ENCODE measurements at places on chromosomes 3 and 15.

DNA sequence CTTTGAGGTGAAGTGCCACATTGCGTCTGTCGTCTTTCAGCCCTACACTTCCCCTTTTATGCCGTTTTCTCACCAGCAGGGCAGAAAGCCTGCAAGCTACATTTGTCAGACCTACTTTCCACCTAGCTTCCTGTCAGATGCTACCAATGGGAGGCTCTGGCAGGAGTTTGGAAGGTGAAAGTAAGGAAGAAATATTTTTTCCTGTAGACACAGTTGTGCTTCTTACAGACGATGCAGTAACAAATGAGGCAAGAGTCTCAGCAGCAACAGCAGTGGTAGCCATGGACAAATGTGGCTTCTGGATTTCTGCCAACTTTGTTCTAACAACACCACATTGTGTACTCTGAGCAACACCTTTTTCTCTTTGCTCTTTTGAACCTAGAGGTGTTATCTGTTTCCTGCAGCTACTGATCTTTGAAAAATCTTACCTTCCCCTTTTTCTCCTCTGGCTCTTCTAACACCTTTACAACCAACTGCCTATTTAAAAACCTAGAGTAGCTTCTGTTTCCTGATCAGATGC is 70.6 kb upstream of the STT3B start:
- peak; percentile 8 for DNase-seq

DNA sequence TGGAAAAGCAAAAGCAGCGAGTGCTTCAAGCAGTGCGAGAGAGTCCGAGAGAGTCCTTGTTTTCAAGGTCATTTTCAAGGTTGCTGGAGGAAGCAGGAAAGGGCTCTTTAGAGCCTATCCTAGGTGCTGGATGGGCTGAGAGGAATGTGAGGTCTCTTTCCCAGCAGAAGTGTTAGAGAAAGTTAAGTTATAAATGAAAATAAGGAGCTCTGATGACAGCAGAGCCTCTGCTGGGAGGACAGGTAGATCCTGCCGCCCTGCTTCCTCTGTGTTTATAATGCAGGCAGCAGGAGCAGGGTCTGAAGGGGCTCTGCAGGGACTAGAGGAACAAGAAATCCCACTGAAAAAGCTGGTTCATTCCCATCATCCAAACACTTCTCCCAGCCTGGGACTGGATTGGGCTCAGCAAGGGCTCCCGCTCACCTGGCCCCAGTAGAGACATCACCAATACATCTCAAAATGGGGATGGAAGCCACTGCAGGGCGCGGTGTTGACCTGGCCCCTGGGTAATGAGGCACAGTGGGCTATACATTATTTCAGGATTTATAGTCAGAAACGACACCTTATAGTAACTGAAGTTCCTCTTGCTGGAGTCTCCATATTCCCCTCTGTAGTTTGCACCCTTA is 41.5 kb upstream of the RAB6B start:
- DNase-seq, result no peak

- no peak for DNase-seq
Measured at GRCh38 chr15:25331404-25331803, 107.4 kb downstream of the UBE3A start.

DNA sequence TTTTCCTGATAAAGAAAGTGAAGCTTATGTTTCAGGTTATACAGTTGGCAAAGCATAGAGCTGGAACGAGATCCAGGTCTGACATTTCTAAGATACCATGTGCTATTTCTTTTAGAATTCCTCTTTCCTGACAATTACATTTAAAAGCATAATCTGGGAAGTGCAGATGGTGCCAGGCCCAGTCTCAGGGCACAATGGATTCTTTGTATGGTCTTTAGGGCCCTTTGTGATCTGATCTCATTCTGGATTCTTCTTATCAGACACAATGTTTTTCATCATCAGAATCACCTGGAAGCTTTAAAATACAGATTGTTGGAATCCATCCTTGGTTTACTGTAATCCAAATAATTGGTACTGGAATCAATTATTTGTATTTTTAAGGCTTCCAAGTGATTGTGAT is 18.6 kb upstream of the GLCE start:
- no peak for DNase-seq

GRCh38 chr15:31214864-31215489 is 111.7 kb upstream of the KLF13 start:
- no peak for DNase-seq

GRCh38 chr3:194220901-194221326 is 85.0 kb downstream of the HES1 start:
- no peak for DNase-seq

- no peak for DNase-seq
Measured at GRCh38 chr15:36766449-36766848, 187.0 kb downstream of the CDIN1 start.

DNA sequence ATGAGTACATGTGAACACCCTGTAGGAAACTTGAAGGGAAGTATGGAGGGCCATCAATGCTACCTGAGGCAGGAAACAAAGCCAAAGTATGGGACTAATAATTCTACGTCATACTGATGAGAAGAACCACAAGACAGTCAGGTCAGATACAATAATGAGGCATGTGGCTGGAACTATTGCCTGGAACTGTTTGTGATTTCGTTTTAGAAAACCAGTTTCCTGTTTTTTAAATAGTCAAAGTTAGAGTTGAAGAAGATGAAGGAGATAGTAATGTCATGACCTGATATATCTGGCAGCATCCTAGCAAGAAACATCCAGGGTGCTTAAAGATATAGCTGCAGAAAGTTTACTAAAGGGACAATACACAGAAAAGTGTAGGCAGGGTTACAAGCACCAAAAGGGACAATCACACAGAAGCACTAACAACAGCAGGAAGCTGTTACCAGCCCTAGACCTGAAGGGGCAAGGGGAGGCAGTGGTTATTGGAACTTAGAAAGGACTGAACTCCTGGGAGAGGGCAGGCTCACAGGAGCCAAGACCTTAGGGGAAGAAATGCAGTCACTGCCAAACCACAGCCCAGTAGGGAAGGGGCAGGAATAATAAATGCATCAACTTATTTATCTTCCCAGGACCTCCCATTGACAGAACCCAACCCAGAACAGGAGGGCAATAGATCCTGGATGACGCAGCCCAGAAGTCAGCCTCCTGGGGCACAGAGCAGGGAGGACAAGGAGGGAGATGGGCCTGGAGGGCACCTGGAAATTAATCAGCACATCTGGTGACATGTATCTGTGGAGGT is 302.1 kb upstream of the STT3B start:
- no peak for DNase-seq

- no peak for DNase-seq
Measured at GRCh38 chr3:64221571-64222257, 3.6 kb downstream of the PRICKLE2 start.

DNA sequence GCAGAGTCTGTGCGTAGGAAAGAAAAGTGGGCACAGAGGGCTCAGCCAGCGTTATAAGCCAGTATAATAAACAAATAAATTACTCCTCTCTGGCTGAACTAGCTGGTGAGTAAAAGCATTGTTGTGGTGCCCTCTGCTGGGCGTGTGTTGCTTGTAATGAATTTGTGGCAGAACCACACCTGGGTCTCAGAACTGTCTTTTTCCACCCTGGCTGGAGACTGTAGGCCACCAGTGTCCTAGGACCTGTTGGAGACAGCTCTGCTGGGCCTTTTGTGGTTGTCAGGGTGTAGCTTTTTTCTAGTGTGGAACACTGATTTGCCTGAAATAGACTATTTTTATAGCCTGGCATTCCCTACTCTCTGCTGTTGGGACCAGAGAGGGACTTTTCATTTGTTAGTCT is 130.5 kb upstream of the EIF1B start:
- DNase-seq, result peak; percentile 45

DNA sequence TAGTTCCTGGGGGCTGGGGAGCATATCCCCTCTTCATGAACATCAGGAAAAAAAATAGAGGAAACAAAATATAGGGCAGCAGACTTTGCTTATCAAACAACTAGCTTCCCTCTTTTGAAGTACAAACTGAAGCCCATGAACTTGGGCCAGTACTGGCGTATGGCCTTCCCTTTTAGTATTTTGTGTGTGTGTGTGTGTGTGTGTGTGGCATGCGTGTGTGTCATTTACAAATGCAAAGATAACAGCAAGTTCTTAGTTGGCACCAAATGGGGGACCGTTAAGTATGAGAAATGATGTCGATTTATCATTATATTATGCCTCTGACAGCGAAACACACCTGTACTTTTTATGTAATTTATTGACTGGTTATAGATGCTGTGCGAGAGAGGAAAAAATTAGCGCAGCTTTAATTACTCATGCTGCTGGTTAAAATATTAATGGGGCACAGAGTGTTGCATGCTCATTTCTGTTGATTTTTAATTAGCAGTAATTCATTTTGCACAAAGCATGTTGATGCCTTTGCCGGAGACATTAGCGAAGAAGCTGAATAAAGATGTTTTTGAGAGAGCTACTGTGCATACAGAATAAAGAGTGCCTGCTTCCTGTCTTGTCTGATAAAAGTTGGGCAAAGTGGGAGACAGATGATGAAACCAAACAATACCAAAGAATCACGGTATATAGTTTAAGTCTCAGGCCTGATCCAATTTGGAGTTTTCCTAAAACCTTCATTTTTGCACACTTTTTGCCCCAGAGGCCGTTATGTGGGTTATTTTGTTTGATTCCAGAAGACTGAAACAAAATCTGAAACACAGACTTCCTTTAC is 297.1 kb downstream of the SATB1 start:
- DNase-seq, result no peak

GRCh38 chr3:126664591-126665214 is 9.8 kb upstream of the TXNRD3 start:
- no peak for DNase-seq

GRCh38 chr3:162769564-162769963 is 1273.0 kb downstream of the OTOL1 start:
- no peak for DNase-seq

DNA sequence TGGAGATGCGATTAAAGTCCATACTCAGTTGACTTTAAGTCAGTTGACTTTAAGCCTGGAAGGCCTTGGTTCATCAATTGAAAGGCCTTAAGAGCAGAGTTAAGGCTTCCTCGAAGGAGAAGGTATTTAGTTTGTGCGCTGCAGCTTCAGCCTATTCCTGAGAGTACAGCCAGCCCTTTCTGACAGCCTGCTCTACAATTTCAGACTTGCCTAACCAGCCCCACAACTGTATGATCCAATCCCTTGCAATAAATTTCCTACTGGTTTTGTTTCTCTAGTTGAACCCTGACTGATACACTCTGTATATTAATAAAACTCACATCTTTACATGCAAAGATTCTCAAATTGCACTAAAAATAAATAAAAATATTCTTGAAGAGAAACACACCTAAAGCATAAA is 66.1 kb upstream of the RORA start:
- no peak for DNase-seq

- DNase-seq, result no peak
Measured at GRCh38 chr3:52498137-52499054, 3.3 kb downstream of the STAB1 start.

- DNase-seq, result no peak
Measured at GRCh38 chr3:90035643-90036042, 928.2 kb downstream of the EPHA3 start.

DNA sequence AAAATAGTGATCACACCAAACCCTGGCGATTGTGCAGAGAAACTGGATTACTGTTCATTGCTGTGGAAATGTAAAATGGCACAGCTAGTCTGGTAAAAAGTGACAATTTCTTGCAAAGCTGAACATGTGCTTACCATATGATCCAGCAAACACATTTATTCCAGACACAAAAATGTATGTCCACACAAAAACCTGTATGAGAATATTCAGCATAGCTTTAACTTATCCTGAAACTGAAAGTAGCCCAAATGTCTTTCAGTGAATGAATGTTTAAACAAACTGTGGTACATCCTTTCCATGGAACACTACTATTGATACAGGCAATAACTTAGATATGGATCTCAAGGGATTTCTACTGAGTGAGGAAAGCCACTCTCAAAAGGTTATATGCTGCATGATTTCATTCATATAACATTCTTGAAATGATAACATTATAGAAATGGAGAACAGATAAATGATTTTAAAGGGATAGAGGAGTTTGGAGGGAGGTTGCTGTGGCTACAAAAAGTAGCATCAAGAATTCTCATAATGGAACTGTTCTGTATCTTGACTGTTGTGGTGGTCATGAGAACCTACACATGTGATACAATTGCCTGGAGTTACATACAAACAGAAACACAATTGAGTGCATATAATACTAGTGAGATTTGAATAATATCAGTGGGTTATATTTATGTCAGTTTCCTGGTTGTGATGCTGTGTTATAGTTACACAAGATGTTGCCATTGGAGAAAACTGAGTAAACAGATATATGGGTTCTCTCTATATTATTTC is 70.7 kb upstream of the DPH6 start:
- no peak for DNase-seq

DNA sequence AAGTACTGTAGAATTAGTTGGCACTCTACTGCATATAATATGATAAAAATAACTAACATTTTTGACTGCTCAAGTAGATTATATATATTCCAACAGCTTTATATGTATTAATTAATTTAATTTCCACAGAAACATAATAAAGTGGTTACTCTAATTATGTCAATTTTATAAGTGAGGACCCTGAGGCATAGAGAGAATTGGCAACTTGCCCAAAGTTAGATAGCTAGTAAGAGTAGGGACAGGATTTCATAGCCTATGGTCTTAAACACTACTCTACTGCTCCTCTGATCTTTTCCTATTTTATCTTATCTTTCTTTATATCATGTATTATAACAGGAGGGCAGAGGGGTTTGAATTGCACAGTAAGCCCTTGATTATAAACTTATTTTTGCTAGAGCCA is 418.7 kb upstream of the SGO1 start:
- DNase-seq, result no peak

DNA sequence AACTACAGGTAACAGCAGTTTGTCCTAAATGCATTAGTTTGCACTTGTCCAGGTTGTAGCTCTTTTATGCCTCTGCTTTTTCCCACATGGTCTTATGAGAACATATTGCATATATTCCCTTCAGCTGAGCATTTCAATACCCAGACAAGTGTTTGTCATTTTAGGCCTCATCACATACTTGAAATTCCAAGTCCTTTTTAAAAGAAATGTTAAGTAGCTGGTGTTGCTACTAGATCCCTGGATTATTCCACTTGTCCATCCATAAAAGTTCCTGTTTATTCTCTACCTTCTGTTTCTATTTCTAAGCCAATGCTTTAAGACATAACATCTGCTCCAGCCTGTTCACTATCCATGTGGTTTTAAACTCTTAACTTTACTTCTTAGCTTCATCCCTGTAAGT is 128.4 kb downstream of the NECTIN3 start:
- no peak for DNase-seq

- DNase-seq, result no peak
Measured at GRCh38 chr3:173584838-173585831, 187.6 kb downstream of the NLGN1 start.
